Endothelial cell of umbilical vein (primary cell): ENCODE measurements at places on chromosomes 3 and 15. TPM values are rescaled to one million over a fixed set of nuclear protein-coding genes. Genes with fewer than 3 reads are reported as not detected.

DNA sequence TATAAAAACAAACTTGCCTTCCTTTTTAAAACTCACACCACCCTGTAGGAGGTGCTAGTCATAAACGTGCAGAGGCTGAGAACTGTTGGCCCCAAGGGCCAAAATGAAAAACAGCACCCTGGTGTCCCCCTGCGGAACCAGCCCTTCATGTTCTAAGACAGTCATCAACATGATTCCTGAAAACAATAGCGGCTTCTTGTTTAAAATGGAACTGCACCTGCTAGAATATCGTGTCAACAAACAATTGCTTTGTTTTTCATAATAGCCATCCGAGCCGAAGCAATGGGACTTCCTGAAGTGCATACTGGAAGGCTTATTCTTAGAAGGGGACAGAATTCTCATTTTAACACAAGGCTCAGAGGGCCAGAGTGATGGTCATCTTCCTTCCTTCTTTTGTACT lies 43.7 kb downstream of the MECOM start:
- no peaks in the 10 kb centered on the region for H3K27me3 ChIP-seq
- peak; percentile 73 for DNase-seq
- H3K36me3 ChIP-seq, result no peaks in the 10 kb centered on the region
- no peak overlapping the region for H3K4me3 ChIP-seq
- peak overlapping the region; percentile 9 for H3K27ac ChIP-seq

Gene ERC2
- 15.5 and 17.8 TPM in 2 replicates for total RNA-seq

DNA sequence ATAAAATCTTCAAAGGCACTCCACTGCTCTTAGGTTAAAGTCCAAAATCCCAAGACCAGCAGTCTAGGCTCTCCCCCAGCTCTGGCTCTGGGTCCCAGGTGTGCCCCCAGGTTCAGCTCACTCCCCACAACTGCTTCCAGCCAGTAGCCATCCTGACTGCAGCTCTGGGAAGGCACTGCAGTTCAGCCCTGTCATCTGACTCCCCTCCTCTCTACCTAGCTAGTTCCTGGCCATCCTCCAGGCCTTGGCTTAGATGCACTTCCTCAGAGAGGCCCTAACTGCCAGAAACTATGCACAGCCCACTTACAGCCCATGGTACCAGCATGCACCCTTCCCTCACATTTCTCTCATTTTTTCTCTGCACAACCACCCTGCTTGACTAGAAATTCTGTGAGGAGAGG lies 25.5 kb downstream of the TBC1D2B start:
- peak overlapping the region; percentile 34 for H3K27ac ChIP-seq
- peaks cover 60% of the 10 kb centered on the region for H3K4me1 ChIP-seq
- no peaks in the 10 kb centered on the region for H3K27me3 ChIP-seq
- H3K4me3 ChIP-seq, result no peak overlapping the region

DNA sequence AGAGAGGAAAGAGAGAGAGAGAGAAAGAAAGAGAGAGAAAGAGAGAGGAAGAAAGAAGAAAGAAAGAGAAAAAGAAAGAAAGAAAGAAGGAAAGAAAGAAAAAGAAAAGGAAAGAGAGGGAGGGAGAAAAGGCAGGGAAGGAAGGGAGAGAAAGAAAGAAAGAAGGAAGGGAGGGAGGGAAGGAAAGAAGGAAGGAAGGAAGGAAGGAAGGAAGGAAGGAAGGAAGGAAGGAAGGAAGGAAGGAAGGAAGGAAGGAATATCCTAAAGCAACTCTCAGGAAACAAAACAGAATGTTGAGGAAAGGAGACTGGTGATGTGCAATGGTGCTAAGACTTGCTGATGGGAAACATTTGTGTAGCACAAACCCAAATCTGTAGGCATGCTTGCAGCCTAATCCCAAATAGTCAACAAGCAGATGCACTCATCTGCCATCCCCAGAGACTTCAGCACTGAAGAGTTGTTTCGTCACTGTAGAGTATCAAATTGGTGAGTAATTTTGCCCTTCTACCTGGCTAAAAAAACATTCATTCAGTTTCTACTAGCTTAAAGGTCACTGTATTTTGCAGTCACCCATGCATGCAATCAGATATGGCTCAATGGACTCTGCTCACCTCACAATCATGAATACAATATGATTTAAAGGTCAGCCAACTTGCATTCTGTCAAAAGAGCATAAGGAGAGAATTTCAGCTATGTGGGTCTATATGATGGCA lies 480.3 kb downstream of the FGF12 start:
- no peak overlapping the region for H3K27ac ChIP-seq
- no peak overlapping the region for H3K4me3 ChIP-seq
- H3K36me3 ChIP-seq, result no peaks in the 10 kb centered on the region
- H3K27me3 ChIP-seq, result no peaks in the 10 kb centered on the region
- H3K4me1 ChIP-seq, result no peaks in the 10 kb centered on the region
- no peak for DNase-seq

DNA sequence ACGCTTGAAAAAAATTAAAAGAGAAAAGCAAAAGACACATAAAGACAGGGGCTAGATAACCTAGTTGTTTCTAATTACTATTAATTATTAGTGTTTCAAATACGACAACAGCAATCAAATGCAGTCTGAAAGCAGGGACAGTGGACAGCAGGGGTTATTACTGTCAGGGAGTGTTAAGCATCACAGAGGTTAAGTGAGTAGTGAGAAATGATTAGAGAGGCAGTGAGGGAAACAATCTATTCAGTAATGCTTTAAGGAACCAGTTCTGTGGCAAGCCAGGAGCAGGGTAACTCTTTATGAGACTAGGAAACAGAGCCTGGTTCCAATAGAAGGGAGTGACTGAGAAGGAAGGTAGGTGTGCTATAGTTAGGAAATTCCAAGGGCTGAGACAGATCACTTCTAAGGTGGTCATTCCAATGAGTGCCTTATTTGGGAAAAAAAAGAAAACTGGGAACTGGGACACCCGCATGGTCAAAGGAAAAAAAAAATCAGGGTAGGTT lies 15.0 kb downstream of the RYK start:
- H3K4me1 ChIP-seq, result peaks cover 11% of the 10 kb centered on the region
- no peak overlapping the region for H3K4me3 ChIP-seq
- no peak overlapping the region for H3K27ac ChIP-seq

DNA sequence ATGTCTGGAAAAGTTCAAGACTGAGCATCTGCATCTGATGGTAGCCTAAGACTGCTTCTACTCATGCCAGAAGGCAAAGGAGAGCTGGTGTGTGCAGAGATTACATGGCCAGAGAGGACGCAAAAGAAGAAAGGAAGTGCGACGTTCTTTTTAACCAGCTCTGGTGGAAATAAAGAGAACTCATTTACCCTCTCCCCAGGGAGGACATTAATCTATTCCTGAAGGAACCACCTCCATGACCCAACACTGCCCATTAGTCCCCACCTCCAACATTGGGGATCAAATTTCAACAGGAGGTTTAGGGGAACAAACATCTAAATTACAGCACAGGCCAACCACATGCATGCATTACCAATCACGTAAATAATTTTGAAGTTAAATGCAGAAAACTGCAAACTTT lies 1.5 kb upstream of the NCK1 start:
- peaks cover 13% of the 10 kb centered on the region for H3K4me1 ChIP-seq
- H3K36me3 ChIP-seq, result no peaks in the 10 kb centered on the region
- H3K4me3 ChIP-seq, result no peak overlapping the region

Gene PPP4R2
- total RNA-seq, result 74.4 and 75.4 TPM in 2 replicates

GRCh38 chr3:33006081-33006480 lies 54.6 kb downstream of the CCR4 start:
- H3K36me3 ChIP-seq, result no peaks in the 10 kb centered on the region
- no peaks in the 10 kb centered on the region for H3K27me3 ChIP-seq
- peaks cover 4% of the 10 kb centered on the region for H3K4me1 ChIP-seq
- H3K27ac ChIP-seq, result no peak overlapping the region
- DNase-seq, result no peak

Gene FBXO40
- not detected in 2 replicates for total RNA-seq
